ENCODE measurements at places on chromosomes 16 and 17.

DNA sequence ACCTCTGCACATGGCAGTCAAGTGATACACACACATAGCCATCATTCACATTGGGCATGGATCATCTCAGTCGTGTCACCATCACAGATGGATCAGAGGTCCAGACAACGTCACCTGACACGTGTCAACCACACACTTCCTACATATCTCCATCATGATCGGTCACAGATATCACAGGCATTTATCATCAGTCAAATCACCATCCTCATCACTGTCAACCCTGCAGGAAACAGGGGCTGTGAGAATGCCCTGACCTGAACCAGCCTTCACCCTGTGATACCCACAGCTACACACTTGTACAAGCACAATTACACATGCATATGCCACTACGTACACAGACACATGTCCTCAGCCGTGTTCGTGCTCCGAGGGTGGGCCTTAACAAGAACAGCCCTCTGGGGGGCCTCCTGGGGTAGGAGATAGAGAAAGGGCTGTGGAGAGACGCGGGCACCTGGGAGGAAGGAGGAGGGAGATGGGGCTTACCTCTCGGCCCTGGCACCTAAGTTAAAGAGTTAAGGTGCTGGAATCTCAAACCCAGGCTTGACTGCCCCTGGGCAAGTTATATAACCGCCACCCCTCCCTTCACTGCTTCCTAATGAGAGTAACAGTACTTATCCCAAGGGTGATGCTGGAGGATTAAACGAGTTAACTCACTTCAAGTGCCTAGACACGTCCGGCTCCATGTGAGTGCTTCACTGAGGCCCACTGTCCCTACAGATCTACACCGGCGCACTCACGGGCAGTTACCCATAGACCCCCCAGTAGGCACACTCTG is 1.1 kb downstream of the SLC12A4 start:
- no peak for DNase-seq

DNA sequence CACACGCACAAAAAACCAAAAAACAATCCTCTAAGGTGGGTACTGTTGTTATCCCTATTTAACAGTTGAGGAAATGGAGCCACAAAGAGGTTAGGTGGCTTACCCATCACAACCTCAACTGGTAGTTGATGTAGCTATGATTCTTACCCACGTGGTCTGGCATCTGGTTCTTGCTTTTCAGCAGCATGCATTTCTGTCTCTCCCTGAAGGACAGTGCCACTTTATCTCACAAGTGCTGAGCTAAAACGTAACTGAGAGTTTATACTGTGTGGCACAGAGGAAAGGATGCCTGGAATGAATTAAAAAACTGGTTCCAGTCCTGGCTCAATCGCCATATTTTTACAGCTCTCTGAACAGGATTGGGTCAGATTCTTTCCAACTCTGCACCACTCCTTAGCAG is 1.9 kb upstream of the CORO6 start:
- no peak for DNase-seq

DNA sequence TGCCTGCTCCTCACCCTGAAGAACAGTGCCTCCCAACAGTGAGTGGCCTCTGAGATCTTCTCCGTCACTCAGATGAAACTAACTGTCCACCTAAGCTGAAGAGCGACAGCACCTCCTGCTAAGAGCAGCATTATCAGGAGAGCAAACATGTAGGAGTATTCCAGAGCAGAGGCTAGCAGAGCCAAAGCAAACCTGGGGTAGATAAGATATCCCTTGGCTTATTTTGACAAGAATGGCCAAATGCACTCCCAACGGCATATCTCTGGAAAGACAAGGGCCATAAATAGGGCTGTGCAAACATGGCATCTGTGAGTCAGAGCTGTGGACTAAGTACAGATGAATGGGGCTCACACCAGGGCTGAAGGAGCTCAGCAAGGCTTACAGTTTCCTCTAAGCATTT is 96.3 kb downstream of the NDEL1 start:
- no peak for DNase-seq

GRCh38 chr17:74158761-74159160 is 44.7 kb upstream of the RPL38 start:
- no peak for DNase-seq

DNA sequence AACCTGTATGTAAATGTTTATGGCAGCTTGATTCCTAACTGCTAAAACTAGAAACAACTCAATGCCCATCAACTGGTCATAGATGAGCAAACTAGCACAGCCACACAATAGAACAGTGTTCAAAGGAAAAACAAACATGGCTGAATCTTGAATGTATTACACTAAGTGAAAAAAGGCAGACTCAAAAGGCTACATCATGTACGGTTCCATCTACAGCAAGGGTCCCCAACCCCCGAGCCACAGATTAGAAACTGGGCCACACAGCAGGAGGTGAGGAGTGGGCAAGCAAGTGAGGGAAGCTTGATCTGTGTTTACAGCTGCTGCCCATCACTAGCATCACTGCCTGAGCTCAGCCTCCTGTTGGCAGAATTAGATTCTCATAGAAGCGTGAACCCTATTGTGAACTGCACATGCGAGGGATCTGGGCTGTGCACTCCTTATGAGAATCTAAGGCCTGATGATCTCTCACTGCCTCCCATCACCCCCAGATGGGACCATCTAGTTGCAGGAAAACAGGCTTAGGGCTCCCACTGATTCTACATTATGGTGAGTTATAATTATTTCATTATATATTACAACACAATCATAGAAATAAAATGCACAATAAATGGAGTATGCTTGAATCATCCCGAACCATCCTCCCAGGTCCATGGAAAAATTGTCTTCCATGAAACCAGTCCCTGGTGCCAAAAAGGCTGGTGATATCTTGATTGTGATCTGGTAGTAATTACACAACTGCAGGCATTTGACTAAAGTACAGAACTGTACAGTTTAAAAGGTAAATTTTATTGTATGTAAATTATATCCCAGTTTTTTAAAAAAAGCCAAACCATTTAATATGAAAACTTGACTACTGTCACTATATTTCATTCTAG is 7.7 kb downstream of the CEP20 start:
- no peak for DNase-seq

- no peak for DNase-seq
These were observed 24.7 kb downstream of the NTAN1 start for GRCh38 chr16:15031179-15031578.

DNA sequence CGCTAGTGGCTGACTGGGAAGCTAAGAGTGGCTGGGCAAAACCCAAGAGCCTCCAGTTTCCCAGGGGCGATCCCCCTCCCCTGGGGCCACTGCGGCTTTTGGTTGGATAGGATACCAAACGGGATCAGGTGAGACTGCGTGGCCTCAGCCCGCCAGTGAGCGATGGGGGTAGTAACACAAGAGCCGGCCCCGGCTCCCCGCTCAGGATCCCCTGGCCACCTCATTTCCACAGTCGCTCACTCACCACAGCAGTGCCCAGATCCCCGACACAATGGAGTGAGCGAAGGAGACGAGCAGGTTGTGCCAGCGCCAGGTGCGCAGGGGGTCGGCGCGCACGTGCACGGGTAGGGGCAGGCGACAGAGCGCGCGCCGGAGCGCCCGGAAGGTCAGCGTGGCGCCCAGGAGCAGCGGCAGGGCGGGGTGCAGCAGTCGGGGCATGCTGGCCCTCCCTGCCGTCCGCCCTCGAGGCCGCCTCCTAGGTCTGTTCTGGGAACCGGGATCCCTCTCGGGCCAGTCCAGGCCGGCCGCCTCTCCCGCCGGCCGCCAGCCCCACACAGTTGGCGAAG is 290 bp downstream of the TLCD1 start:
- no peak for DNase-seq

Measured in stimulated activated CD4-positive, alpha-beta T cell treated with anti-CD3 and anti-CD28 coated beads, Interleukin-1b, Interleukin-23, amount 100 ng/mL, for 1 hour (primary cell).